ENCODE measurements at places on chromosomes 4 and X.
A peak's percentile ranks its signal among the peaks of the same experiment; 100 is the strongest.

- DNase-seq = no peak
These were observed 10.1 kb downstream of the ANXA3 start for GRCh38 chr4:78561677-78562076.

- no peak for DNase-seq
These were observed 94.1 kb upstream of the CITED1 start for GRCh38 chrX:72399816-72400215.

DNA sequence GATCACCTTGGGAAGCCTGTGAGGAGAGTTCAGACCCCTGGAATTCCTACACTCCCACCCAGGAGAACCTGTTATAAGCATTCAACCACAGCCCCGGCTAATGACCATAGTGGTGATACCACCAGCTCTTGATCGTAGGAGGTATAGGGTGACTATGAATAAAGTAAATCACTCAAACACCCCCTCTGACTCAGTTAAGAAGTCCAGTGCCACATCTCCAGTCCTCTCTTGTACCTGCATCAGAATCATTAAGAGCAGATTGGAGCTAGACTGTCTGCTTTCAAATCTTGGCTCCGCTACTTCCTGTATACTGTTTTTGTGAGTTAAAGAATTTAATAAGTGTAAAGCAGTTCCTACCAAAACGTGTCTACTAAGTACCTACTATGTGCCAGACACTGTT lies 565.1 kb upstream of the DIPK2B start:
- no peak for DNase-seq

GRCh38 chr4:133150486-133151340 lies 1.6 kb downstream of the PCDH10 start:
- no peak for DNase-seq

- DNase-seq = no peak
These were observed 111.1 kb downstream of the KLF8 start for GRCh38 chrX:56343219-56343618.

DNA sequence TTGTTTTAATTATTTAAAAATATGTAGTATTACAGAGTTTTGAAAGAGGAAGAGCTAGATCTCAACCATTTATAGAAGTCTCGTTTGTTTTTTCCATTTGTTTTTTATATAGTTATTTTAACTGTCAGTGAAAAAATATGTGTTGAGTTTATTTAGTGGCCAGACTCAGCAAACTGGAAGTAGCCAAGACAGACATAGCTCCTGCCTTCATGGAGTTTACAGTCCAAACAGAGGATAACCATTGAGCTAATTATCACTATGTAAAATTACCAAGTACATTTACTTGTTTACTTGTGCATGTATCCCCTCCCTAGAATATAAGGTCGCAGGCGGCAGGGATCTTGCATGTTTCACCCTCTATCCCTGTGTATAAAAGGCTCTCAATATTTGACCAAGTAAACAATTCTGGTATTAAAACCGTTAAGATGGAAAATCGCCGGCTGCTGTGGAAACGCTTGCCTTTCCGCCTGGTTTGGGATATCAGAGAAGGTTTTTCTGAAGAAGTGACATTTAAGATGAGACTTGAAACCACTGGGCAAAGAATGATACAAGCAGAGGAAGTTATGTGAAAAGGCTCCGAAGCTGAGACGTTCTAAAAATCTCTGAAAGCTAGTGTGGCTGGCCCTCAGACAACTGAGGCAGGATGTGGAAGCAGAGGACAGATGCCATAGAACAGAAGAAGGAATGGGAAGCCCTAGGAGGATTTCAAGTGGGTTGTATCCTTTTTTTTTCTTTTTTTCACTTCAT lies 1.3 kb upstream of the CCNI start:
- no peak for DNase-seq

DNA sequence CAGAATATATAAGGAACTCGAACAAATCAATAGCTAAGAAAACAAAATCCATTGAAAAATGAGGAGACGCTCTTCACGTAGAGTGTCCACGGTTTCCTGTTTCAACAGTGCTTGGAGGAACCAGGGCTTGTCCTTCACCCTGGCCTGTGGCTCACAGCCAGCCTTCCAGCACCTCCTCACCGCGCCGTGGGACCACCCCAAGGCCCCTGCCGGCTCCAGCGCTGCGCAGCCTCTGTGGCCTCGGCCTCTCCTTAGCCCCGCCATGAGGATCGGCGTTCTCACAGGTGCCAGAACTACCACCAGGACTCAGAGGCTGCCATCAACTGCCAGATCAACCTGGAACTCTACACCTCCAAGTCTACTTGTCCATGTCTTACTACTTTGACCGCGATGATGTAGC lies 52.5 kb upstream of the CTSO start:
- DNase-seq = no peak

DNA sequence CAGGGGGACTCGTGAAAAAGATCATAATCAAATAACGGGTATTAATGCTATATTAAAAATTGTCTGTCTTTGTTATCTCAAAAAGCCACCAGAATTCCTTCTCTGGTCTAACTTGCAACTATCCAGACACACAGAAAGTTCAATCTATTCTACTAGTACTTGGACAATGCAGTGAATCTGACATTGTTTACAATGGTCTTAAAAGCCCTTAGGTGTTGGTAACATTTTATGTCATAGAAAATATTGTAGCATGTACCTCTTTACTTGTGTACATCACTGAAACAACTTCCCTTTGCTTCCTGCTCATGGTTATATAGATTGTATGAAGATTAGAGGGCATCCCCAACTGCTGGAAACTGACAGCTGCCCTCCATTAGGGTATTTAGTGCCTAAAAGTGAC lies 71.1 kb upstream of the PPP3CA start:
- DNase-seq = no peak

DNA sequence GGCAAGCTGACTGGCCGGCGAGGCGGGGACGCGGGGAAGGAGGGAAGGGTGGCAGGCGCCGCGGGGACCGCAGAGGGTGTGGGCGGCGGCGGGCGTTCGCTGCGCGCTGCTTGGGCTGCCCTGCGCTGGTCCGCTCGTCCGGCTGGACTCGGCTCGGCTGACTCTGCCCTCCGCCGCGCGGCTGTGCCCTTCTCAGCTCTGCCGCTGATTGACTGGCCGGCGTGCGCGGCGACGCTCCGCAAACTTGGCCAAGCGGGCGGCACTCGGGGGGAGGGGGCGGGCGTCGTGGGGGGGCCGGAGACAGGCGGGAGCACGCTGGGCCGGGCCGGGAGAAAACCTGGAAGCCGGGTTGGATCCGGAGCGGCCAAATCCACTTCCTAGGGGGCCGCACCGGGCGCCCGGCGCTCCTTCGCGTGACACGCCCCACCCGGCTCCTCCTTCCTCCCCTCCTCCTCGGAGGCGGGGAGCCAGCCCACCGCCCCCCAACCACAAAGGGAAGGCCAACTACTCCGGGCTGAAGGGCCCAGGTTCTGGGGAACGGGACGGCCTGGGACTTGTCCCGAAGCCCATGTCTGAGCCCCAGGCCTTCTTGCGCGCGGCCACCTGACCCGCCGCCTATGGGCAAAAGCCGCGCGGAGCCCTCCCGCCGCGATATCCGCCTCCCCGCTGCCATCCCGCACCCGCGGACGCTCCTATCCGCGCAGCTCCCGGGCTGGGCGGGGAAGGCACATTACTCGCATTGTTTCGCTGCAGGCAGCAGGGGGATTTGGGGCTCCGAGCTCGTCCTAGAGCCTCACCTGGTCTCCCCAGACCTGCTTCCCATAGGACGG lies at the start of gene GPC4:
Gene GPC4, minus strand, starts transcription at position 214 of the 830 bp plus-strand sequence. CDS start 524 bp downstream, outside the sequence.
- DNase-seq = peak; percentile 23

GRCh38 chrX:50815120-50815519 lies 1.1 kb upstream of the SHROOM4 start:
- DNase-seq = no peak

- no peak for DNase-seq
These were observed 890.6 kb downstream of the STPG2 start for GRCh38 chr4:97252615-97253154.

- DNase-seq = no peak
These were observed 132.0 kb downstream of the AFF2 start for GRCh38 chrX:148632444-148632843.

DNA sequence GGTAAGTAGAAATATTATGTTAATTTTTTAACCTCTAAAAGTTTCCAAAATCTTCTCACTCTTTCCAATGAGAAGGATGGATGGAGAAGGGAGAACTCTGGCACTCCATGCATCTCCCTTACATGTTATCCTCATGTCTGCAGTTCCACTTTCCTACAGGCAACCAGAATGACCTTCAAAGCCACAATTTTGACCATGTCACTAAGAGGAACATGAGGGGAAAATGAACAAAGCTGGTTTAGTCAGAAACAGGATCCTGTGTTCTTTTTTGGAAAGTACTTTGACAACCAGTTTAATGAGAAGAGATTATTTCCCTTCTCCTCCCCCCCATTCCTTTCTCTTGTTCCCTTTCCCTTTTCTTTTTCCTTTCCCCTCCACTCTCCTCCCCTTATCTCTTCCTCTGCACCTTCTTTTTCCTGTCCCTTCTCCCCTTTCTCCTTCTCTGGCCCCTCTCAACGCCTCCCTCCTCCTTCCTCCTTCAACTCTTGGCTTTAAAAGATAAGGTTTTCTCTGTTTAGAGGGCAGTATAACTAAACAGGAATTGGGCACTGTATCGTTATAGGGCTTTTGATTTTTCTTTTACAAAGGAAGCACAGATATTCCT lies 42.5 kb downstream of the DTHD1 start:
- no peak for DNase-seq

DNA sequence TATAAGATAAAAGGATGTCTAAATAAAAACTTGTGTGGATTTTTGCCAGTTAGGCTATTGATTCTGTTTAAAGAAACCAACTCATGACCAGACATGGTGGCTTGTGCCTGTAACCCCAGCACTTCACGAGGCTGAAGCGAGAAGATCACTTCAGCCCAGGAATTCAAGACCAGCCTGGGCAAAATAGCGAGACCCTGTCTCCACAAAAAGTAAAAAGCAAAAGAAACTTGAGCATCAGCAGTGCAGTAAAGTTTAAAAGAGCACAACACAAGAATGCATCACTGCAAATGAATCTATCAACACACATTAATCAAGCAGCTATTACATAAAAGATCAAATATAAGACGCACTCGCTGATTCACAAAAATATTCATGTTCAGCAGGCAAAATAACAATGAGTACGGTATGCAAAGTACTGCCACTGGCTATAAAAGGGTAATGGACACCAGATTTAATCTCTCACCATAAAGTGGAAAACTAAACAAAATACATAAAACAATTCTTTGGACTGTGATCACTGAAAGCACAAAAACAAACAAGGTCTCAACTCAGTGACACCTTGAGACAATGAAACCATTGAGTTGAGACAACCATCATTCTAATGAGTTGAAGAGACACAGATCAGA lies 41.3 kb downstream of the LRBA start:
- DNase-seq = no peak

- DNase-seq = no peak
These were observed 1131.5 kb downstream of the PCDH18 start for GRCh38 chr4:136400829-136401228.

- no peak for DNase-seq
These were observed 10.3 kb downstream of the CENPI start for GRCh38 chrX:101108284-101108683.

DNA sequence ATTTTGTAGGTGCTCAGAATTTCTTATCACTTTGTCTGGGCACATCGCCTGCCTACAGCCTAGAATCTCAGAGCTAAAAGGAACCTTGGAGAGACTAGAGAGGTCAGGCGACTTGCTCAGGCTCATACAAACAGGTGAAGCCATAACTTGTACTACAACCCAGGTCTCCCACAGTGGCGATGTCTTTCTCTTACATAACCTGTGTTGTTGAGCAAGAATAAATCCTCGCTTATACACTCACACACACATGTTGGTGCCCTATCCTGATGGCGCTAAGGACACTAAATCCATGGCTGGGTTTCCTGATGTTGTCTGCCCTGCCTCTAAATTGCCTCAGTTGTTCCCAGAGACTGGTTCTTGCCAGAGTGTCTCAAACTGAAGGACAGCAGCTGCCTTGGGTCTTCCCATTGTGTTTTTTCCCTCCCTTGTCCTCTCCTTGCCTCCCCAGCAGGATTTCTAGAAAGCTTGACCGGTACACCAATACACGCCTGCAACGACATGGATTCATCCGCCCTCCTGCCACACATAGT lies 1.6 kb downstream of the TSC22D3 start:
- no peak for DNase-seq

GRCh38 chr4:143270256-143270838 lies 66.3 kb upstream of the GAB1 start:
- no peak for DNase-seq

- no peak for DNase-seq
These were observed 13.2 kb upstream of the SHOX start for GRCh38 chrX:617401-617800.

DNA sequence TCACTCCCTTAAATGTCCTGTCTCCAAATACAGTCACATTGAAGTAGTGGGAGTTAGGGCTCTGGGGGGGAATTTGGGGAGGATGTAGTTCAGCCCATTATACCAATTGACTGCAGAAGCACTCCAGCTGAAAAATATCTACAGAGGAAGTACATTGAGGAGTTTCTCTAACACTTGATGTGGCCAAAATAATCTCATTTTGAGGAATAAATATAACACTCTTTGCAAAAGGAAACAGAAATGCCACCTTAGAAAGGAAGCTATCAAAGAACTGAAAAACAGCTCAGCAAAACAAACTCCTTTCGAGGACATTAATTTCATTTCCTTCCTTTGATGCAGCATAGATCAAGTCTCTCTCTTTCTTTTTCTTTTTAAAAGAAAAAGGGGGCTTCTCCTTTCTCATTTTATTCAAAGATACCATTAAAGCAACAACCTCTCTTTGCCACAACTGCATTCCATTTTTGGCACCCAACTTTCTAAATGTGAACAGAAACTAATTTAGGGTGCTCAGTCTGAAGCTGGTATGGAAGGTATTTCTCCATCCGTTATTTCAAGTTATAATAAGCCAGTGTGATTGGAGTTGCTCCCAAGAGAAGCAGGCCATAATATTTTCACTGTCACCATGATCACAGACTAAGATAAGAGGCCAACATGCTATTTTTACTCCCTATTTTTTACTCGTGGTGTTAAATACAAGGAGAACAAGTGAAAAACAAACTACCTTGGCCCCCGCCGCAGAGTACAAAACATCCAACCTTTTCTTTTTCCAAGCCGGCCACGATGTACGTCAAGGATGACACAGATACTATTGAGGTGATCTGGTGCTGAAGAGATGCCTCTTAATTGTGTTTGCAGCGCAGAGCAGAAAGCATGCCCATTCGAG lies 230.4 kb upstream of the GATB start:
- no peak for DNase-seq

GRCh38 chr4:170827562-170828274 lies 738.0 kb upstream of the AADAT start:
- DNase-seq = no peak

DNA sequence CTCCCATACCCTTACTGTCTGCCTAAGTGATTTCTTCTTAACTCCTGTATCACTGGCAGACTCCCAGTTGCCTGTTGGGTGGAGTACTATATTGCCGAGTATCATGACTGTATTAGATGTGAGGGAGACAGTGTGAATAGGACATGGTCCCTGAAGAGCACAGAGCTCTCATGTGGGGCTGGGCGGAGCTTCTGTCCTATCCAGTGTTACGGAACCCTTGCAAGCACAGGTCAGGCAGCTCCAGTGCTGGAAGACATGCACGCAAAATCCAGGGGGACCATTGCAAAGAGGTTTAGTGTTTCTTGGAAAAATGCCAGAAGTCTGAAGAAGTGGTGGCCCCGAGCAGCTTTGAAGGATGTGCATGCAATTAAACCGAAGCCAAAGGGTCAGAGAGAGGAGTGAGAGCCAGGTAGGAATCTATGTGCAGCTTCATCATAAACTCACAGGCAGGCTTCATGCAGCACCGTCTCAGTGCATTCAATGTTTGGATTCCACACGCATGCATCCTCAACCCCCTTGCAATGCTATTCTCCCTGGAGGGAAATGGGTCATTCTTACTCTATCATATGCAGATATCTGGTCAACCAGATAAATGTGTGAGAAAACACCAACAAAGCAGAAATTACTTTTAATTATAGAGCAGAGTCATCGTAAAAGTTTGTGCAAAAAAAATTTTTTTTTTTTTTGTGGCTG lies 49.7 kb upstream of the DHRSX start:
- no peak for DNase-seq
